ENCODE measurements at places on chromosomes 1 and 21.

DNA sequence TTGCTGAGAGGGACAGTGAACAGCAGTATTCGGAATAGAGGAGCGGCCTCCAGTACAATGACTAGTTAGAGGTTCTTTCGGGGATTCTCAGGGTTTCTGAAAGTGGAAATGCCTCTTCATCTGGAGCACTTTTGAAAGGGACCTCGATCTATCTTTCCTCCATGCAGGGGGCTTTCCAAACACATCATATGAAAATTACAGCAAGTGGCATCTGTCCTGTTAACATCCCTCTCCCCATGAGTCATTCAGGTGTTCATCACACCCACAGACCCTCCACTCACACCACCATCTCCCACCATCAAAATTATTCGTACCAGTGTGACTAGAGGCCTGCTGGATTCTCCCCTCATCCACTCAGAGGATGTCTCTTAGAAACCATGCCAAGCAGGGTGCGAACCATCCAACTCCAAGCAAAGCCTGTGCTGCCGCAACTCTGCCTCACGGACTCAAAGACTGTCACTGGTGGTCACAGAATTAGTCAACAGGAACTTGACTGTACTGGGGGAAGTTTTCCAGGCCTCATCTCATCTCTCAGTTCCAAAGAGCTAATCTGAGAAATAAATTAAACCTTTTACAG, 211.1 kb downstream of the MRPL39 start:
- DNase-seq: peak; percentile 52

DNA sequence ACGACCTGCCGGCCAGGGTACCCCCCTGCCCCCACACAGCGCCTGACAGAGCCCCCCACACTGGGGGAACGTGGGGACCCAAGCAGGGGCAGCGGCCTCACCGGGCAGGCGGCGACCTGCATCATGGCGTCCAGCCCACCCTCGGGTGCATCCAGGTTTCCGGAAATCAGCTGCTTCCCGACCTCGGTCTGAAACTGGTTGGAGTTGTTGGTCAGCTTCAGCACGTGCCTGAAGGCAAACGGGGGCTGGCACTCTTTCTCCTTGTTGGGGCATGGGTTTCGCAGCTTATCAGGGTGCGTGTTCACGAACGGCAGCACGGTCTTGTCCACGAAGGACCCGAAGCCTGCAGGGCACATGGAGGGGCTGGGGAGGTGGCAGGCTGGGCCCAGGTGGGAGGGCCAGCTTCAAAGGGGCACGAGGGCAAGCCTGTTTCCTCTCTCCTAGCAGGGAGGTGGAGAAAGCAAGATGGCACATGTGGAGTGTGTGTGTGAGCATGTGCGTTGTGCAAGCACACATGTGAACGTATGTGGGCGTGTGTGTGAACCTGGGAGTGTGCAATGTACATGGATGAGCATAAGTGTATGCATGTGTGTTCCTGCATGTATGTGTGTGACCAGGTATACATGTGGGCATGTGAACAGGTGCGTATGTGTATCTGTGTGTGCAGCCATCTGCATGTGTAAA, 19.2 kb downstream of the ITGB2 start:
- DNase-seq: no peak

- no peak for DNase-seq
These were observed 16.6 kb upstream of the IL19 start for GRCh38 chr1:206754011-206754410.

DNA sequence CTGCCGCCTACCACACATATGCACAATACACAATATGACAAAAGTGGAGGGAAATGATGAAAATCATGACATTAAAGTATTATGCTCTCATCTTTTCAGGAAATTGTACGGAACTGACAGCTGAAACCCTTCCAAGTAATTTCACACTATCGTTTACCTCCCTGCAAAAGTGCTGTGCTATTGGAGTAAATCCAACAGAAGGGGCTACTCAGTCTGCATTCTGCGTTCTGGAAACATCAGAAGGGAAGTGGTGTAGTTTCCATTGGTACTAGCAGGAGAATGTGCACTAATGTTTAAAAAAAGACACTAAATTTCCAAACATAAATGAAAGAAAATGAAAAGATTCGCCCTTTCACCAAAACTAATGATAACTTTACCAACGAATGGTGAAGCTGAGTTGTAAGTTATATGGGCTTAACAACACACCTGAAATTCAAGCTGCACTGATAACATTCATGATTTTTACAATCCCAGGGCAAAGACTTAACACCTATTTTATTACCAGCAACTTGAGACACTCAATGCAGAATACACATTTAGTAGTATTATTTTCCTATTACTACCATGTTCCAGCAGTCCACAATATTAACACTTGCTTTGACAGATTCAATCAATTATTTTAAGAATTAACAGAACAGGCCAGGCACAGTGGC, 3.2 kb downstream of the DENND1B start:
- no peak for DNase-seq

- DNase-seq: no peak
These were observed 70.8 kb upstream of the LBR start for GRCh38 chr1:225498549-225499136.

GRCh38 chr1:230915078-230915477, 46.8 kb upstream of the C1orf198 start:
- no peak for DNase-seq

GRCh38 chr1:47534436-47534835, 96.6 kb downstream of the FOXD2 start:
- no peak for DNase-seq

DNA sequence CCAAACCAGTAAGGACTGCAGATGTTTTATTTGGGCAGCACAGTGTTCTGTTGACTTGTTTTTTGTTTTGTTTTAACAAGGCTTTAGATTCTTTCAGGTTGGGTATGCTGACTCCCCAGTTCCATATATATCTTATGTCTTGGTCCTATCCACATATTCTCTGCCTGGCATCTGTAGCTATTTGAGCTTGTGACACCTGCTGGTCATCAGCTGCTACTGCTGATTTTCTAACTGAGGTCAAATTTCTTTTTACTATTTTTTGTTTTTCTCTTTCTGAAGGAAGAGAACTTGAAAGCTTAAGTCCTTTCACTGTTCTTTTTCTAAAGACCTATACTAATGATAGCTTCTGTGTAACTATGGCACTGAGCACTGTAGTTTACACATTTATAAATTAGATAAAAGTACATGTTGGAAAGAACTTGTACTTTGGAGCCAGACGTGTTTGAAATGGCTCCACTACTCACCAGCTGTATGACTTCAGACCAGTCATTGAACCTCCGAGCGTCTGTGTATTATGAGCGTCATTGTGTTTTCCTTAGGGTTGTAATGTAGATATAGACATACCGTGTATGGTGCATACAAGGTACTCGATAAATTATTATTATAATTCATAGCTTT, 109.4 kb downstream of the NRDC start:
- DNase-seq: peak; percentile 41

GRCh38 chr1:223289621-223290020, 74.4 kb downstream of the SUSD4 start:
- DNase-seq: no peak

- DNase-seq: no peak
These were observed 230.4 kb downstream of the KCNT2 start for GRCh38 chr1:196377811-196378210.

All from CD4-positive, alpha-beta T cell treated with Interleukin-4 for 4 hours (primary cell).